Activated T-helper 1 cell treated with anti-CD3 and anti-CD28 coated beads, Interleukin-12 subunit alpha, Interleukin-12 subunit beta, Interleukin-2, Interleukin-4 antibody, amounts not matched to agents 30 ng/mL and 10 ng/mL and 1 ng/mL, durations not matched to agents 14 hours and 24 hours and 36 hours (primary cell): ENCODE measurements at places on chromosomes 12 and 14. TPM values are rescaled to one million over a fixed set of nuclear protein-coding genes. Genes with fewer than 3 reads are reported as not detected.
A peak's percentile ranks its signal among the peaks of the same experiment; 100 is the strongest.

GRCh38 chr12:52148464-52149181 lies 43.2 kb downstream of the KRT80 start:
- no peak for DNase-seq

DNA sequence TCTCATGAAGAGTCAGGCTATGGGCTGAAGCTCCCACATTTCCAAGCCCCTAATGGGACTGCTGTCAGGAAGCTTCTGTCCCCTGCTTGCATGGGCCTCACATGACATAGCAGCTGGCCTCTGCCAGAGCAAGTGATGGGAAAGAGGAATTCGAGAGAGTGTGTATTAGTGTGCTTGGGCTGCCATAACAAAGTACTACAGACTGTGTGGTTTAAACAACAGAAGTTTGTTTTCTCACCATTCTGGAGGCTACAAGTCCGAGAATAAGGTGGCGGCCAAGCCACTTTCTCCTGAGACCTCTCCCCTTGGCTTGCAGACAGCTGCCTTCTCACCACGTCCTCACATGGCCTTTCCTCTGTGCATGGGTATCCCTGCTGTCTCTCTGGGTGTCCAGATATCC lies 274.4 kb downstream of the NUAK1 start:
- no peak for DNase-seq

DNA sequence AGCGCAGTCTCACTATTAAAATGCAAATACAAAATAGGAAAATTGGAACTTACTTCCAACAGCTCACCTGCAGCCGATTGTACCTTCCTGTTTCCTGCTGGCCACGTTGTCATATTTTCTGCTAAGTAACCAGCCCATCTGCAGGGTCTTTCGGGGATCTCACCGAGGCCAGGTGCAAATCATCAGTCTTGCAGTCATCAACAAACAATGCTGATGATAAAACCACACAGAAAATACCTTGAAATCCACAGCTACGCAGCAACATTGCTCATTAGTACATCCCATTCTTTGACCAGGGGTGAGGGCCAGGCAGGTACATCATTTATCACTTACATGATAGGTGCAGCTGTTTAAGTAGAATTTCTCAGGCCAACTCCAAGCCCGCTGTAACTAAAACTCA lies 406.9 kb downstream of the TMEM121 start:
- DNase-seq: no peak

GRCh38 chr12:76247026-76247646 lies 101.1 kb downstream of the BBS10 start:
- DNase-seq: no peak

- DNase-seq: no peak
Measured at GRCh38 chr12:78118036-78118435, 287.3 kb downstream of the NAV3 start.

GRCh38 chr12:3453990-3454680 lies 36.9 kb upstream of the PRMT8 start:
- DNase-seq: no peak

Gene SMOC1
- not detected in 2 replicates for total RNA-seq

- DNase-seq: no peak
Measured at GRCh38 chr14:60245380-60246177, 3.4 kb upstream of the PPM1A start.

Gene BAZ1A
- 75.0 and 83.7 TPM in 2 replicates for total RNA-seq

Gene FAM186B
- 0.29 and 0.62 TPM in 2 replicates for total RNA-seq

GRCh38 chr12:2266666-2267620 lies 214.2 kb downstream of the CACNA1C start:
- DNase-seq: no peak

DNA sequence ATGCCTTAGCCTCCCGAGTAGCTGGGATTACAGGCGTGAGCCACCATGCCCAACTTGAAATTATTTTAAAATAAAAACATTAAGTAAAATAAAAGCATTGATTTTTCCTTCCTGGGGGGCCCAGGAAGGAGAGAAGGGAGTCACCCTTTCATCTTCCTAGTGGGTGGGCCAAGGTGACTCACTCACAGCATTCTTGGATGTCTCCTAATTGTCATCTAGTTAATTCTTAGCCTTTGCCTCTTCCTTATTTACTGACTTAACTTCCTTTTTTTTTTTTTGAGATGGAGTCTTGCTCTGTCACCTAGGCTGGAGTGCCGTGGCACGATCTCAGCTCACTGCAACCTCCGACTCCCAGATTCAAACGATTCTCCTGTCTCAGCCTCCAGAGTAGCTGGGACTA lies 29.2 kb downstream of the TMEM120B start:
- no peak for DNase-seq

- DNase-seq: no peak
Measured at GRCh38 chr14:104975481-104976197, 2.5 kb downstream of the AHNAK2 start.

GRCh38 chr12:13181375-13182070 lies 15.0 kb upstream of the EMP1 start:
- no peak for DNase-seq

GRCh38 chr12:55715833-55716581 lies at the start of gene BLOC1S1:
BLOC1S1 (plus strand) TSS chr12:55716046; CDS start chr12:55716052, 6 bp downstream.
- DNase-seq: peak; percentile 90

DNA sequence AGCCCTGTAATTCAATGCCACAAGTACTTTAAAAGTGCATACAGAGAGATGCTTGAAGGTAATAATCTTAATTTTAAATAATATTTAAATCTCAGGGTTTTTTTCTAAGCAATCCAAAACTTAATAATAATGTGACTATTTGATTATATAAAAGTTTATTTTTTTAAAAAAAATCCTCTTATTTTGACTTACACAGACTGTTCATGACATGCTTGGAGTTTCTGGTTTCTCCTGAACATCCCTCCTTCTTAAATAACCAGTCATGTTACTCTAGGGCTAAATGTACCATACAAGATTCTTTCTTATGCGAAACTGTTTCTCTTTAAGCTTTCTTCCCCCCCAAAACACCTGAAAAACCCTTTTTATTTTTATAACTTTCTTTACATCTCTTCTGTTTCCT lies 58.2 kb upstream of the SLC2A13 start:
- DNase-seq: no peak

GRCh38 chr12:130446846-130447654 lies 109.4 kb downstream of the PIWIL1 start:
- no peak for DNase-seq

DNA sequence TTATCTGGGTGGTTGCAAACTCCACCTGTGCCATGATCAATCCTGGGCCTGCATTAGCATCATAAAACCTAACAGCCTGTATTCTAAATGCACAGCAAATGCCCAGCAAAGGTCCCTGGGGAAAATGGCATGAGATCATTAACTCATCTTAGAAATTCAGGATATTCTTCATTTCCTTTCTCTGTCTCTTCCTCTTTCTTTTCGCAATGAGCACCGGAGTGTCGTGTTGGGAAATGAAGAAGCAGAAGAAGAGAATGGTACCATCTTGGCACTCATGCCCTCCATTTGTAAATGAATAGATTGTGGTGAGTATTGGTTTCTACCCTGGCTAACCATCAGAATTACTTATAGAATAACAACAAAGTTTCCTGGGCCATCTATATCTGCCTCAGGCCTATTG lies 193.6 kb downstream of the GALC start:
- no peak for DNase-seq

GRCh38 chr12:122527478-122527944 lies 462 bp downstream of the KNTC1 start:
- DNase-seq: peak; percentile 23

DNA sequence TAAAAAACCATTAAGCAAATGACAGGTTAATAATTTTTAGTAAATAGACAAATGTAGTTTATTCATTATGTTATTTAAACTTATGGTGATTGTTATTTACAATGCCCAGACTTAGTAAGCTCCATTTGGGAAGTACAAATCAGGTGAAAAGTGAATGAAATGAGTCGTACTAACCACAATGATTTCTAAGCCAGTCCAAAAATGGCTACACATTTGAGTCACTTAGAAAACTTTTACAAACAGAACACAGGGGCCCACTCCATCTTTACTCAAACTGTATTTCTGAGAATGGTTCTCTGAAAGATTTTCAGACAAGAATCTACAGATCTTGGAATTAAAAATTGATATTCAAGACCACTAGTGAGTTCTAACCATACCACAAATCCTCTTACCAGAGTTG lies 653.3 kb upstream of the MIS18BP1 start:
- DNase-seq: no peak

GRCh38 chr12:132154941-132155770 lies 10.9 kb downstream of the NOC4L start:
- DNase-seq: no peak

GRCh38 chr14:101972126-101972866 lies 7.9 kb downstream of the DYNC1H1 start:
- DNase-seq: no peak

- DNase-seq: no peak
Measured at GRCh38 chr12:1391722-1392121, 202.7 kb downstream of the FBXL14 start.

GRCh38 chr12:54047160-54047963 lies 6.3 kb upstream of the HOXC4 start:
- no peak for DNase-seq

Gene SOAT2
- total RNA-seq: not detected in 2 replicates

Gene IRAK3
- 3.2 TPM in 2 replicates for total RNA-seq

DNA sequence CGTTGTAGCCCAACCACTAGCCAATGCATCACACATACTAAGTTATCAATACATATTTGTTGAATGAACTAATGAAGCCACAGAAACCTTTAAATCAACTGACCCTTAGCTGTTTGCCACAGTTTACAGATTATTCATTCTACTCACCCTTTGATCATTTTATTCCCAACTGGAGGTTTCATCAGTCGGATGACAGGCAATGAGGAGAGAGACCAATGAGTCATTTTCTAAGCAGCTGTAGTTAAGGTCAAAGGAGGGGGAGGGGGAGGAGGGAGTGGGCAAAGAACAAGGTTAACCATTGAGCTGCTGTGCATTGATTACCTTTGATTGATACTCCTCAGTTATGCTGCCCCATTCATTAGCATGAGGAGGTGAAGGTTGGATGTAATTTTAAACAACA lies 469.5 kb downstream of the VRK1 start:
- DNase-seq: no peak
